ENCODE measurements at places on chromosomes 4 and X.

DNA sequence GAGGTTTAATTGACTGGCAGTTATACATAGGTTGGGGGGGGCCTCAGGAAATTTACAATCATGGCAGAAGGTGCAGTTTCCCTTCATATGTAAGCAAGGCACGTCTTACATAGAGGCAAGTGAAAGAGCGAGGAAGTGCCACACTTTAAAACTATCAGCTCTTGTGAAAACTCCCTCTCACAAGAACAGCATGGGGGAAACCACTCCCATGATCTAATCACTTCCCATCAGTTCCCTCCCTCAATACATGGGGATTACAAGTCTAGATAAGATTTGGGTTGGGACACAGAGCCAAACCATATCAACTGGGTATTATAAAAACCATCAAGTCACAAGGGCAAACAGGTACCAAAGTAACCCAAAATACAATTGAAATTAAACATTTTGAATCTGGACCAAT is 182.0 kb upstream of the FAT4 start:
- no peak for DNase-seq

DNA sequence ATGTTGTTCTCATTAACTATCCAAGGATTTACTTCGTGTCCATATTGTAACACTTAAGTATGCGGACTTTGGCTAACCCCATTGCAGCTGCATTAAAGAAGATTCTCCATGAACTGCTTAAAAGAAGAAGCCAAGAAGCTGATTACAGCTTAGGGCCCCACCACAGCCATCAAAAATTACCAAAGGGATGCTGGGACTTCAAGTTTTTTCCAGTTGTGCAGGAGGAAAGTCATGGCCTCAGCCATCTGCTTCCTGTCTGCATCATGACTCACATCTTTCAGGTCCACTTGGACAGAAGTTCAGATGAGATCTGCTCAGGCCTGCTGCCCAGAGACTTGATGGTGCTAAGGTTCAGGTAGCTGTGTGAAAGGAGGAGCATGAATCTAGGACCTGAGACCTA is 38.8 kb upstream of the CAPN6 start:
- peak; percentile 66 for DNase-seq

DNA sequence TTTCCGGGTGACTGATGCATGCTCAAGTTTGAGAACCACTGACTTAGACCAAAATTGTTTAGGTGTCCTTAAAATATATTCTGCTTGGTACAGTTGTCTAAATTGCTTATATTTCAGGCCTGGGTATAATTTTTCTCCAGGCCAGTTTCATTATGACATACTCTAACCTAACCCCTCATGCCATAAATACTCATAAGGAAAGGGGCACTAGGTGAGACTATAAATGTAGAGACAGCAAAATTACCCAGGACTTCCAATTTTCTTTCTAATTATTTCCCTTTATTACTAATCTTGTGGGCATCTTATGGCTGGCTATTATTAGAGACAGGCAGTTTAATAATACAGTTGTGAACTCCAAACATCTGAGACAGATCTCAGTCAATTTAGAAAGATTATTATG is 150.2 kb downstream of the RRAGB start:
- no peak for DNase-seq

GRCh38 chr4:159433337-159433736 is 330.5 kb downstream of the RAPGEF2 start:
- DNase-seq, result no peak

- no peak for DNase-seq
These were observed 253.6 kb upstream of the DIPK2B start for GRCh38 chrX:45454290-45454689.

- DNase-seq, result no peak
These were observed 17.7 kb upstream of the XKRX start for GRCh38 chrX:100946299-100946927.

DNA sequence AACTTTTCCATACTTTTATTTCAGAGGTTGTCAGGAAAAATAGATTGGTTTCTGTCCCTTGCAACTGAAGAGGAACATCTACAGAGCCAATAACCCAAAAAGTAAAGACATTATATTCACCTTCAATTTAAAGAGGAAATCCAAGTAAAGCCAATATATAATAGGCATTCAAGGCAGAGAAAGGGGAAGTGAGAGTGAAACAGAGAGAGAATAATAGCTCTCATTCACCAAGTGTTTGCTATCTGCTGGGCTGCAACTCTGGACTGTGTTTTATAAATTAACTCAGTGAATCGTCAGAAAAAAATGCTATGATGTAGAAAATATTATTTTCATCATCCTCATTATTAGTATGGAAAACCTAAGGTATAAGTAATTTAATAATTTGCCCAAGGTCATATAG is 448.5 kb downstream of the TRAM1L1 start:
- DNase-seq, result no peak

- DNase-seq, result no peak
These were observed 327.0 kb upstream of the ZFP42 start for GRCh38 chr4:187668526-187669082.

GRCh38 chrX:50638123-50638522 is 167.5 kb upstream of the DGKK start:
- no peak for DNase-seq

DNA sequence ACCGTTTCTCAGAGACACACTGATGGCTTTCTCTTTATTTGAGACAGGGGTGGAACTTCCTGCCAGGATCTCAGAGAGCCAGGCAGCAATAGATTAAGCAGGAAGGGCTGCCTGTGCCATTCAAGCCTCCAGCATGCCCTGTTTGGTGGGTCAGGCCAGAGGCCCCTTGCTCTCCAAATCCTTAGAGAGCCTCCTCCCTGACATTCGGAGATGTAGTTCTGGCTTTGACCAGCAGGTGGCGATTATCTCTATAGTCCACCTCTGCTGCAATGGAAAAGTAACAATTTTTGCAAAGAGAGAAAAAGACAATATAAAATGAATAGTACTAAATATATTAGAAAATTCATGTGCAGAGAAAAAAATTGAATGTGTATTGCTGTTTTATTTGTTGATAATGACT is 93.9 kb downstream of the NXF2B start:
- DNase-seq, result peak; percentile 41

DNA sequence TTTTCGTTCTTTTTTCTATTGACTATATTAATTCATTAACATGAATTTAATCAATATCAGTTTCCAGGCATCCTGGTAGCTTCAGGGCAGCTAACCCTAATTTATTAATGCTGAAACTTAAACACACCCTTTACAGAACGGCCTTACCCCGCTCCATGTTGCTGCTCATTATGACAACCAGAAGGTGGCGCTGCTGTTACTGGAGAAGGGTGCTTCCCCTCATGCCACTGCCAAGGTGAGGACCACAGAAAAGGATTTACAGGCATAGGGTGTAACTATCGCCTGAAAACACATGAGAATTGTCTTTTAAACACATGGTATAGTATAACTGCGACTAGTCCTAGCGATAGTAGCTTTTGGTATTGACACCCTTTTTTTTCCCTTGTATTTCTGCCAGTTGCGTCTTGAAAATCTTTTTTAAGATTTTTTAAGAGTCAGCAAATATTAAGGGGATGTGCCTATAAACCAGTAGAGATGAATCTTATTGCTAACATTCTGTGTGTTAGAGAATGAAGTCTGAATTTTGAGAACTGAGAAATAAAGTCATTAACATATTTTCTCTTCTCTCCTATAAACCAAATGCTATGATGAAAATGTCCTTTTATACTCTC is 229.0 kb downstream of the ANK2 start:
- peak; percentile 74 for DNase-seq

DNA sequence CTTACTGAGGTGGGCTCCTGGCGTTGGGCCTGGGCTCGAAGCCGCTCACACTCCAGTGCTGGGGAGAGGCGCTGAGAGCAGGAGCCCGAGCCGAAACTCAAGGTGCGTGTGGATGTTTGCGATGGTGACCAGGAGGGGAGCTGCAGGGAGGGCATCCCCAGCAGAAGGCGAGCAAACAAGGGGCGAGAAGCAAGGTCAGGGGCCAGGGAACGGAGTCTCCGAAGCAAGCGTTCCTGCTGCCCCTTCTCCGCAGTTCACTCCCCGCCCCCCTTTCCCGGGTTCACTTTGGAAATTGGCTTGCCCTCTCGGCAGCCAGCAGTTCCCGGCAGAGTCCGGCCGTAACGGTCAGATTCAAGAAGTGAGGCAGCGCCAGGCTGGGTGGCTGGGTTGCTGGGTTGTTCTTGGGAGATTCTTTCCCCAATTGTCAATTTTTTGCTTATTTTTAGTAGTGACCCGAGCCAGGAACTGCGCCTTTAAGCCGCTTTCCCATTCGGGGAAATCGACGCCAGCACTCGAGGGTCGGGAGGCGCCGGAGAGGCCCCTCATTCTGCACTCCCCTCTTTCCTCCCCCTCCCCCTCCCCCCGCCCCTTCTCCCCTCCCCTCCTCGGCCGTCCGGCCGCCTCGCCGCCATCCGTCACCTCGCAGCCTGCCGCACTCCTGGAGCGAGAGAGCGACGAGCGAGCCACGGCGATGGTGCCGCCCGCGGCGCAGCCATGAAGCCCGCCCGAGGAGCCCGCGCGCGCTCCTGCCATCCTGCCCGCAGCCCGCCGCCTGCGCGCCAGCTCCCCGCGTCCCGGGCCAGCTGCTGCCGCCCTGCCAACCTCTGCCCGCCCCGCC is at the start of gene FRMPD3:
TSS of gene FRMPD3 (plus strand) at position 655 of the 838 bp plus-strand sequence. CDS start 76,937 bp downstream, outside the sequence.
- DNase-seq, result no peak

- DNase-seq, result no peak
These were observed 27.7 kb downstream of the CD38 start for GRCh38 chr4:15805583-15806517.

DNA sequence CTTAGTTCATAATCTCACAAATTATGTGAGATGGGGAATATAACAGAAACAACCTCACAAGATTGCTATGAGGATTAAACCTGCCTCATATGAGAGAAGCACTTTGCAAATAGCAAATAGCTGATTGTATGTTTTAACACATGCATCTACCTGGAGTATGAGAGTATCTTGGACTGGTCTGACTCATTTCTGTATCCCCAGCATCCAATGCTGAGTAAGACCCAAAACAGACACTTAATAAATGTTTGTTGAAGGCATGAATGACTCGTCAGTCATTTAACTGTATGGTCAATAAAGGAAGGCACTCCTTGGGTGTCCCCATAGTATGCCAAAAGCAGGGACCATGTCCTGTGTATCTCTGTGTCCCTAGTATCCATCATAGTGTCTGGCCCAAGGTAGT is 350.9 kb upstream of the F9 start:
- no peak for DNase-seq

DNA sequence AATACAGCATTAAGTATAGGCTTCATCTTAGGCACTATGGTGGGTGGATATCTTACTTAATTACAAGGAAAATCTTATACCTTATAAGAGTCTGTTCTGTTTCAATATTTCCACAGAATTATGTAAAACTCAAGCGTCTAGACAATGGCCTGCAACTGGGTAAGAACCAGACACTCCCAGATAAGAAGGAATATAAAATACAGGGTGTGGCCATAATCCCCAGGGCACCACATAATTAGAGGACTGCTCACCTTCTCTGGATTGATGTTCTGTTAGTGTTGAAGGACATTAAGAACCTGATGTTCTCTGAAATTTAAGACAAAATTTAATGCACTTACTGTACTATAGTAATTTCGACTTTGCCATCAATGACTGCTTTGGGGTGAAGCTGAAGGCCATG is 198.2 kb upstream of the ARSJ start:
- DNase-seq, result no peak

- no peak for DNase-seq
These were observed 541.2 kb upstream of the SMIM31 start for GRCh38 chr4:164212714-164213113.

- DNase-seq, result no peak
These were observed 97.5 kb upstream of the PRPS2 start for GRCh38 chrX:12693754-12694153.

DNA sequence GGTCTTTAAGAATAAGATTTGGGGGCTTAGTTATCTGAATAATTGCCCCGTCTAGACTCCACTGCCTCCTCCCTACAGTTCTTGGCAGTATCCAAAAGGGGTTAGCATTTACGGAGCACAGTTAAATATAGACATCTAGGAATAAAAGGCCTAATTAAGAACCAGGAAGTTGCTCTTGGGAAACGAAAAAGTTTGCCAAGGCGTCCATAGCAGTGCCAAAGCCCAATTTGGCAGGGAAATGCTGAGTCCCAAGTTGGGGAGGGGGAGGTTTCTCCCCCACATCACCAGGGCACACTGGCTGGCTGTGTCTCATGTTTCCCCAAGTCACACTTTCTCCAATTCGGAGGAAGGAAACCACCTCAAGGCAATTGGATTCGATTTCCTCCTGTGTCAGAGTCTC is 338.7 kb downstream of the FBXW7 start:
- DNase-seq, result no peak

GRCh38 chr4:178535939-178536579 is 1093.8 kb upstream of the AGA start:
- no peak for DNase-seq

DNA sequence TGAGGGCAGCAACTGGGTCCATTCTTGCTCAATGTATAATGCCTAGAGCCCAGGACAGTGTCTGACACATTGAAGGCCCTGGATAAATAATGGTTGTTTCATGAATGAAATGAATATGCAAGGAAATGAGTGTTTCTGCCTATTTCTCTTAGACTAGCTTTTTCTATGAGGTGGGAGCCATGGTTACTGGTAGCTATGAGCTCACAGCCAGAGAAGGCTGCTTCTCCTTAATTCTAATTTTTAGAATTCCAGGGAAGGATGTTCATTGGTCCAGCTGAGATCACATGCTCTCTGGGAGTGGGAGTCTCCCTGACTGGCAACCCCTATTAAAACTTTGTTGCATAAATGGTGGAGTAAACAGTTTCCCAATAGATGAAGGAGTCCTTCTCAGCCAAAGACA is 9.7 kb upstream of the DCUN1D4 start:
- no peak for DNase-seq

- DNase-seq, result no peak
These were observed 51.4 kb downstream of the ENOX2 start for GRCh38 chrX:130851569-130851968.

DNA sequence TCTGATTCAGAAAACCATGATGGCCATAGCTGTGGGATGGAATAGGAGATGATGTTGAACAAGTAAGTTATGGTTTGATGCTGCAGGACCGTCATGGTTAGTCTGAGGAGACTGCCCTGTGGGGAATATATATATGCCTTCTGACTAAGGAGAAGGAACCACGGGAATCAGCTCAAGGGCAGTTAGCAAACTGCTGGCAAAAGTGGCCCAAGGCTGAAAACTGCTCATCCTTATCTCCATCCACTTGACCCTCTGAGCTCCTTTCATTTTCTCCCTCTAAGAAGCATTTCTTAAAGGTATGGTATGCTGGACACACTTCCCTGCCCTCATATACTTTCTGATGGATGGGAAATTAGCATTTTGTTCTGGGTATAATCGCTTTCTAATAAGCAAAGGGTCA is 161.9 kb downstream of the ENOX2 start:
- DNase-seq, result no peak
